NCI-H2081 treated with DMSO at 0.1 percent for 48 hours (cell line): ENCODE measurements at places on chromosomes 5 and 9.

DNA sequence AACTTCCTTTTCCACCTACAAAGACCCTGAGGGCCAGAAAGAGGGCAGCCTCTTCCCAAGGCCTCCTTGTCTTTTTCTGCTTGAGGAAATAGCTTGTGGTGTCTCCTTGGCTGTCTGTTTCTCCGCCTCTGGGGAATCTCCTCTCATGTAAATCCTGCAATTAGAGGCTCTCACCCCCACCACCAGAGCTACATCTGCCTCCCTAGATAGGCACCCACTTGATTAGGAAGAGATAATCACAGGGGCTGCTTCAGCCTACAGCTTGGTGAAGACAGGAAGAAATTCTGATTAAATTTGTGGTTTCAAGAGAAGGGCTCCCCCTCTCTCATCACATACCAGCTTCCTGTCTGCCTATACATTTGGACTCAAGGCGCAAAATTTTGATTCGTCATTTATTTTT is 75.6 kb downstream of the TLR4 start:
- no peak for DNase-seq

- peak; percentile 96 for DNase-seq
Measured at GRCh38 chr9:94772639-94773303, 46.3 kb downstream of the AOPEP start.

GRCh38 chr5:34913072-34913471 is 2.2 kb downstream of the RAD1 start:
- no peak for DNase-seq

DNA sequence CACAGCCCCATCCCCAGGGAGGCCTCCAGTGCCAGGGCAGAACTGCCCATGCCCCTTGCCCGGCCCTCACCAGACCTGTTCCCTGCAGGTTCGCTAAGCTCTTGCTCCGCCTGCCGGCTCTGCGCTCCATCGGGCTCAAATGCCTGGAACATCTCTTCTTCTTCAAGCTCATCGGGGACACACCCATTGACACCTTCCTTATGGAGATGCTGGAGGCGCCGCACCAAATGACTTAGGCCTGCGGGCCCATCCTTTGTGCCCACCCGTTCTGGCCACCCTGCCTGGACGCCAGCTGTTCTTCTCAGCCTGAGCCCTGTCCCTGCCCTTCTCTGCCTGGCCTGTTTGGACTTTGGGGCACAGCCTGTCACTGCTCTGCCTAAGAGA is 110.1 kb downstream of the RXRA start:
- DNase-seq: no peak

- DNase-seq: no peak
Measured at GRCh38 chr9:116585896-116586295, 101.2 kb upstream of the TRIM32 start.
